AG20443 (cell line): ENCODE measurements at places on chromosomes 3 and 15.

DNA sequence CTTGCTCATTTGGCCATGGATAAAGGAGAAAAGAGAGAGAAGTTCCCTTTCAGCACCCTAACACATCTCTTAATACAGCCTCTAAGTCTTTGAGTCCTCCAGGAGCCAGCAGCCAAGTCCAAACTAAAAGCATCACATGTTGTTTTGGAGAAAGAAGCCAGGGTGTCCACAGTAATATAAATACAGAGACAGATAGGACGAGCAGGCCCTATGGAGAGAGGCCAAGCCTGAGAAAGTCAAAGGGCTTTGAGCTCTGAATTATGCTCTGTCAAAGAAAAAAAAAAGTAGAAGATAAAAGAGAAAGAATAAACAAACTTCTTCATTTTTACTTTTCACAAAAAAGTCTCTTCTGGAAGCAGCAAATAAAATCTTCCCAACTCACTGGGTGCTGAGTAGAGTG lies 92.4 kb upstream of the THBS1 start:
- no peak for DNase-seq

DNA sequence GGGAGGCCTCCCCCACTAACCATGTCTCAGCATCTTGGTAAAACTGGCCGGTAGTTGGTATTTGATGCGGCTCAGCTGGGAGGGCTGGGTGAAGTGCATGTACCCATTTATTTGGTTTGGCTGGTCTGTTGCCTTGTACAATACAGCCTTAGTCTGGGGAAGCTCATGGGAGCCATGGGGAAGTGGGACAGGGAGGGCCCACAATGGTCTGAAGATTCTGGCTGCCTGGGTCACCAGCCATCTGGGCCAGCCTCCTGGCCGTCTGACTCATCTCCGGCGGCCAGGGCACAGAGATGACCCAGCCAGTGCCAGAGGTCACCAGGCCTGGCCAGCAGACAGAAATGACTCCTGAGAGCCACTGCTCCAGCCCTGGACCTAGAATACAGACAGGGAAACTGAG lies 51.6 kb upstream of the SMAD6 start:
- peak; percentile 66 for DNase-seq

GRCh38 chr3:171385086-171385485 lies 75.1 kb downstream of the TNIK start:
- no peak for DNase-seq

DNA sequence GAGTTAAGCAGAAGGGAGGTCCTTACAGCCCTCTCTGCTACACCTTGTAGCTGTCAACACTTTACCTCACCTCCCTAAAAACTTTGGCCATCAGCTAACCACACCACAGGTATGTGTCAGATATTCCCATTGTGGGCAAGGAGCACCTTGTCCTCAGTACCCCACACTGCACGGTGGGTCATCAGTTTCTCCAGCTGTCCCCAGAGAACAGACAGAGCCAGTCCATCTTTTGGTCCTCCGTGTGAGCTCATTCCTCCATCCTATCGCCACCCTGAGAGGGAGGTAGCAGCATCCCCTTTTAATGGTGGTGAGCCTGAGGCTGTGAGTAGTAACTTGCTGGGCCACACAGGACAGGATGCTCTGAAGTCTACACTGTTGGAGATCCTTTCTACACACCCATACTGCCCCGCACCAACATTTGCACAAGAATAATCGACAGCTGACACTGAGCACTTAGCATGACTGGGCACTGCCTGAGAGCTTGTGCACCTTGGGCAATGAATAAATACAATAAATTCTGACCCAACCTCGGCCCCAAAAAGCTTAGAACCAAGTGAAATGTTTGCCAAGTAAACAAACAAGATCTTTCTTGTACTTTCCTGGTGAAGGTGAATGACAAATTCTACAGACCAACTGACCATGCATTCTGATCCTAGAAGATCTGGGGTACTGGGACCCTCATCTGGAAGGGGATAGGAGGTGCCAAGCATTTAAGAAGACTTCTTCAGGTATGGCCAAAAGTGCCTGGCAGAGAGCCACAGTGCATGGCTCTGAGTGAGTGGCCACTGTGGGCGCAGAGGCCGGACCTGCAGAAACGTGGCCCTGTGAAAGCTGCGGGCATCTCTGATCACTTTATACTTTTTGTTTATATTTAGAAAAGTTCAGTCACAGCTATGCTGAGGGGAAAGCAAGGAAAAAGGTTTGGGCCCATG lies 6.9 kb downstream of the CHCHD4 start:
- no peak for DNase-seq

DNA sequence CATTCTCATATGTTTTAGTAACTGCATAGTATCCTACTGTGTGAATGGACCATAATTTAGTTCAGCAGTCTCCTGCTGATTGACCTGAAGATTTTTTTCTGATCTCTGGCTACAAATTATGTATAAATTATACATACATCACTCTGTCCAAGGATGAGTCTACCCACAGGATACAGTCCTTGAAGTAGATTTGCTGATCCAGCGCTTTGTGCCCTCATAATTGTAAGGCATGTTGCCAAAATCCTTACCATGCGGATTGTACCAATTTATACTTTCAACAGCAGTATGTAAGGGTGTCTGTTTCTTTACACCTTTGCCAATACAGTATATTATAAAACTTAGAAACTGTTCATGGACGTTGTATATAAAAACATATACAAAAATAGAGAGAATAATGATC lies 46.5 kb downstream of the ACAA1 start:
- DNase-seq: no peak

GRCh38 chr15:41906608-41907007 lies 12.8 kb upstream of the SPTBN5 start:
- no peak for DNase-seq

DNA sequence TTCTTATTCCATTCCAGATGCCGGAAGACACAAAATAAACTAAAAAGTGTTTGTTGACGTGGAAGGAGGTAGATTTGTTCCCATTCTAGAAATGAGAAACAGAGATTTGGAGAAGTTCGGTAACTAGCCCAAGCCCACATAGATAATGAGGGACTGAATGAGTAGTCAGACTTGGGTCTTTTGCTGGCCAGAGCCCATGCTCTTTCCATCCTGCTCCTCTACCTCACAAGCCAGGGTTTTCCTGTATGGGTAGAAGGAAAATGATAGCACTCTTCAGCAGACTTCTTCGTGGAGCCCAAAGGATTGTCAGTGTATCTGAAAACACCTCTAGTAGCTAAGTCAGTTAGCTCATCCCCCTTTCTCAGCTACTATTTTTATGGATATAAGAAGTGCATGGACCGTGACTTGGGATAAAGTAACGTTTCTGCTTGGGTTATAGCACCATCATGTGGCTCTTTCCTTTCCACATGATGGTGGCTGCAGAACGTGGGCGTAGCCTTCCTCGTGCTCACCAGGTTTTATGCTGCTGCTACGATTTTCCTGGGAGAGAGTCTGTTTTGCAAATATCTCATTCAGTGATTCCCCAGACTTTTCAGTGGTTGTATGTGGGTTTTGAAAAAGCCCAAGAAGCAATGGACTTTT lies 84.6 kb downstream of the DGKG start:
- DNase-seq: peak; percentile 71

DNA sequence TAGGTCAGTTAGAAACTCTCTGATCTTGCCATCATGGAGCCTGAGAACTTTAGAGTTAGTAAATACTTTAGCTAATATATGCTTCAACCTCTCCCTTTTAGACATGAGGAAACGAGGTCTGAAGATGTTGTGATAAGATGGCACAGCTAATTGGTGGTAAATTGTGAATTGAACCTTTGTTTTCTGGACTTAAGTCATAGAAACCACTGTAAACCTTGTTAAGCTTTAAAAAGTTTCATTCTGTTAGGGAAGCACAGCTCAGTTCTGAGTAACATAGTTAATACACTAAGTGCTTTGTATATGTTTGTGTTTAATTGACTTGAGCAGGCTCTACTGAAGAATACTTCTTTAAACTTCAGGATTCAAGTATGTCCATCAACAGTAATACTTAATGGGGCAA lies 108.6 kb downstream of the AKAP13 start:
- no peak for DNase-seq

GRCh38 chr3:128334086-128334645 lies 132.5 kb downstream of the DNAJB8 start:
- DNase-seq: no peak

GRCh38 chr15:48887144-48887543 lies 9.2 kb downstream of the EID1 start:
- no peak for DNase-seq

GRCh38 chr3:172580680-172581401 lies 57.6 kb upstream of the TNFSF10 start:
- no peak for DNase-seq

GRCh38 chr15:83310521-83311456 lies 26.3 kb upstream of the BNC1 start:
- no peak for DNase-seq

- no peak for DNase-seq
Measured at GRCh38 chr15:39102431-39102830, 478.4 kb upstream of the THBS1 start.
